ENCODE measurements at places on chromosomes 2 and 18.

DNA sequence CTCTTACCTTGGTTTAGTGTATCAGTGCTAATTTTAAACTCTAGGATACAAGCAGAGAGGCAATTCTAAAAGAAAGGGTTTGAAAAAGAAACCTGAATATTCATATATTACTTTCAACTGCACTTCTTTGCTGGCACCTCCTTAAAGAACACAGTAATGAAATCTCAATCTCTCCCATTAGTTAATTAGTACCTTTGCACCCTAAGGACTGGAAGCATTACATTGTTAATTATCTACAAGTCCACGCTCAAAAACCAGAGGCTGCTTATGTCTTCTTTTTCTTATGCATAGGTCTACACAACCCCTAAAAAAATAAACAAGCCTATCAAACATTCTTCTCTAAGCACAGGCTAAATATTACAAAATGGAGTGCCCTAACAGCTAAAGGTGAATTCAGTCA lies 20.2 kb downstream of the EPHA4 start:
- no peaks in the 10 kb centered on the region for H3K27me3 ChIP-seq
- DNase-seq: no peak
- H3K36me3 ChIP-seq: peaks cover 1% of the 10 kb centered on the region
- no peak overlapping the region for H3K4me3 ChIP-seq
- peaks cover 14% of the 10 kb centered on the region for H3K4me1 ChIP-seq

DNA sequence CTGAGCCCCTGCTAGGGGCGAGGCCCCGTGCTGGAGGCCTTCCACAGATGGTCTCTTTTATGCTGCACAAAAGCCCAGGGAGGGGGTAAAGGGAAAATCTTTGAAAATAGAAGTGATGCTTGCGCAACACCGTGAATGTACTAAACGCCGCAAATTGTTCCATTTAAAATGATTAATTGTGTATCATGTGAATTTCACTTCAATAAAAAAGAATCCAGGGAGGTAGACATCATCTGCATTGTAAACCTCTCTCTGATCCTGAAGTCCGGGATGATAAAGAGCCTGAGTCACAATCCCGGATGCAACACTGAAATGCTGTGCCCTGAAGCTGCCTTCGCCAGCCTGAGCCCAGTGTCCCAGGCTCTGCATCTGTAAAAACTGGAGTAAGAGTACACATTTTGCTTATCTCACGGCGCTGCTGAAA lies 107.7 kb upstream of the PPP1CB start:
- no peak overlapping the region for H3K27ac ChIP-seq
- H3K27me3 ChIP-seq: no peaks in the 10 kb centered on the region
- peaks cover 8% of the 10 kb centered on the region for H3K4me1 ChIP-seq
- no peak for DNase-seq

DNA sequence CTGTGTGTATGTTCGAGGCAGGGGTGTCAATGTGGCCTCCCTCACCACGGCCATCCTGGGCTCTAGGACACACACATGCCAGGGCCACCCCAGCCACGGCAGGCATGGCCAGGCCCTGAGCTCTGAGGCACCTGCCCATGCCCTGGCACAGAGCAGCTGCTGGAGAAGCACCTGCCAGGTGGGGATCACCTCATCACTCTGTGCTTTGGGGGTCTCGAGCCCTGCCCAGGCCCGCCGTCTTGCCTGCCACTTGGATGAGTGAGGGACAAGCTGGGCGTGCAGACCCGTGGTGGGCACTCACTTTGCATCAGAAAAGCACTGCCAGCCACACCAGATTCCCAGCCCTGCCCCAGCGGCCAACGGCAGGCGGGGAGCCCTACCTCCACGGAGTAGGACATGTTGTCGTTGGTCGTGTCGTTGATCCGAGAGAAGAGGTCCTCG lies 33.1 kb downstream of the KIF1A start:
- H3K27me3 ChIP-seq: no peaks in the 10 kb centered on the region
- no peak for DNase-seq
- no peaks in the 10 kb centered on the region for H3K36me3 ChIP-seq
- H3K4me3 ChIP-seq: no peak overlapping the region
- H3K4me1 ChIP-seq: no peaks in the 10 kb centered on the region

- DNase-seq: no peak
- no peak overlapping the region for H3K27ac ChIP-seq
- no peaks in the 10 kb centered on the region for H3K36me3 ChIP-seq
- no peaks in the 10 kb centered on the region for H3K4me1 ChIP-seq
These were observed 76.2 kb downstream of the FAM168B start for GRCh38 chr2:131016826-131017741.

GRCh38 chr18:48931680-48932461 lies 18.9 kb downstream of the SMAD7 start:
- H3K4me3 ChIP-seq: peak overlapping the region; percentile 75
- no peaks in the 10 kb centered on the region for H3K27me3 ChIP-seq
- H3K36me3 ChIP-seq: peaks cover 2% of the 10 kb centered on the region
- H3K4me1 ChIP-seq: peaks cover 86% of the 10 kb centered on the region
- peak overlapping the region; percentile 95 for H3K27ac ChIP-seq
- DNase-seq: peak; percentile 78

All from activated naive CD4-positive, alpha-beta T cell treated with anti-CD3 and anti-CD28 coated beads for 36 hours (primary cell).